ENCODE measurements at places on chromosomes 1 and 21. TPM values are rescaled to one million over a fixed set of nuclear protein-coding genes. Genes with fewer than 3 reads are reported as not detected.

Gene HSD3B2
- polyA plus RNA-seq, result 1.2 TPM

Gene AXDND1
- polyA plus RNA-seq, result 12.7 TPM

GRCh38 chr1:200558866-200559459 is 61.6 kb downstream of the KIF14 start:
- DNase-seq, result no peak

GRCh38 chr21:20814090-20814489 is 184.1 kb upstream of the NCAM2 start:
- no peak for DNase-seq

GRCh38 chr1:59695252-59695651 is 119.5 kb upstream of the HOOK1 start:
- DNase-seq, result no peak

DNA sequence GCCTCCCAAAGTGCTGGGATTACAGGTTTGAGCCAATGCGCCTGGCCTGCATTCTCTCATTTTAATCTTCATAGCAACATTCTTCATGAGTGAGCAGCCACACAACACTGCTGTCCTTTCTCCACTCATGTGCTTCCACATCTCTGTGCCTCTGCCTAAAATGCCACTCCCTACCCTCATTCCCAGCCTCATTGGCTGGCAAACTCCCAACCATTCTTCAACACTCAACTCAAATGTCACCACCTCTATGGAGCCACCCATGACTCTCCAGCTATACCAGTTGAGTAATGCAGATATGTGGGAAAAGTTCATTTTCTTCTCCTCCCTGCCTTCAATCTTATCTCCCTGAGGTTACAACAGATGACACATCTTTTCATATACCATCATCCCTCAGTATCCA is 53.9 kb upstream of the ZC3H12A start:
- DNase-seq, result no peak

GRCh38 chr1:188170411-188170810 is 1341.7 kb downstream of the PLA2G4A start:
- DNase-seq, result no peak

DNA sequence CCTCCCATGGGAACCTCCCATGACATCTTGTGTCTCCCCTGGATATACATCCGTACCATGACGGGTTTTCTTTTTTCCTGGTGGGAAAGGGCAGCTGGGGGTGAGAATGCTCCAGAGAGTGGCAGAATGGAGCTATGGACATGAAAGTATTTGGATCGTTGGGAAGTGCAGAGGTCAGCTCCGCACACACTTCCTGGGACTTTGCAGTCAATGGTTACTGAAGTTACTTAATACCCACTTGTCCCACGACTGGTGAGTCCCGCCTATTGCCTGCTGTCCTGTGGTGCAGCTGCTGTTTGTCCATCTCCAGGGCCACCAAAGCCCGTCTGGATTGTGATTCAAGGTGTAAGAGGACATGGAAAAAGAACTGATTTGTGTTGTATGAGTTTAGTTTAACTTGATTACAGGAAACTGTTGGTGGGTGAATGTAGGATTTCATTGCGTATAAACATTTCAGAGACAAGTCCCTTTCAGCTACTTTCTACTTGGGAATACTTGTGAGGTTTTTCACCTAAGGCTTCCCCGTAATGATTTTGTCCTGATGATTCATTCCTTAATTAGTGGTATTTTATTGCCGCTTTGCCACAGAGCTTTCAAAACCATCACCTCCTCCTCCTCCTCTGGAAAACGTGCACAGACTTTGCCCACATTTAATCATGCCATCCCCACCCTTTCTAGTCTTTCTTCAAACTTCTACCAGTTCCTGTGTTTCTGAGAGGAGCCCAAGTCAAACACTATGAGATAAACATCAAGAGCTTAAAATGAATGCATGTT is 308.8 kb downstream of the KIF26B start:
- DNase-seq, result no peak

Data from right renal cortex interstitium (tissue), 3 donors.